GM06990 (cell line): ENCODE measurements at places on chromosomes 12 and 14.
A peak's percentile ranks its signal among the peaks of the same experiment; 100 is the strongest.

- peak; percentile 73 for DNase-seq
Measured at GRCh38 chr14:93332397-93332852, 411 bp downstream of the BTBD7 start.

- no peak for DNase-seq
Measured at GRCh38 chr12:95918194-95918993, 24.0 kb downstream of the CCDC38 start.

DNA sequence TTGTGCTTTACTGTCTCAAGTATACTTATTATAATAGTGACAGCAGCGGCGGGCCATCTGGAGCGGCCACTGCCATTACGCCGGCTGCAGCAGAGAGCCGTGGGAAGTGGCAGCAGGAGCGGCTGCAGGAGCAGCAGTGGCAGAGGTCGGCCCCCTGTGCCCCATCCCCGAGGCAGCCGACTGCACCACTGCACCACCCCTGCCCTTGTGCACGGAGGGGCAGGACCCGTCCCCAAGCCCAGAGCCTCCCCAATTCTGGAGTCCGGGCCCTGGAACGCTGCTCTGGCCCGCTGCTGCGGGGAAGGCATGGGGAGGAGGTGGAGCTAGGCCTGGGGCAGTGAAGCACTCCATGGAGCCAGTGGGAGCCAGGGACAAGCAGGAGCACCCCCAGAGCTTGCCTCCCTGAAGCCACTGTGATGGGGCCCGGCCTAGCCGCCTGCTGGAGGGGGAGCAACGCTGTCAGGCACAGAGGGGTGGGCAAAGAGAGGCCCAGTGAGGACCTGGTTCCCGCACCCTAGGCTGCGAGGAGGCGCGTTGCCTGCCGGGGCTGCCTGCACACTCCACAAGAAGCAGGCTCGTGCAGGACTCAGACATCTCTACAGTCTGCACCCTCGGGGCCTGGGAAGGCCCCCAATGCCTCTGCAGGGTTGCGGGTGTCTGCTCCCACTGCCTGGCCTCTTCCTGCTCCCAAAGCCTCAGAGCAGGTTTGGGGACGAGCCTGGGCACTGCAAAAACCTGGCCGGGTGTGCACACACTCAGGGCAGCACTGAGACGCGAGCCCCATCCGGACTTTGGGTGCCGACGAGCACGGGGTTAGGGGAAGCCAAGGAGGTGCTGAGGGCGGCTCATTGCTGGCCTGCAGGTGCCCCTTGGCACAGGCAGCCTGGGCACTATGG, 74.2 kb upstream of the RASSF8 start:
- no peak for DNase-seq

DNA sequence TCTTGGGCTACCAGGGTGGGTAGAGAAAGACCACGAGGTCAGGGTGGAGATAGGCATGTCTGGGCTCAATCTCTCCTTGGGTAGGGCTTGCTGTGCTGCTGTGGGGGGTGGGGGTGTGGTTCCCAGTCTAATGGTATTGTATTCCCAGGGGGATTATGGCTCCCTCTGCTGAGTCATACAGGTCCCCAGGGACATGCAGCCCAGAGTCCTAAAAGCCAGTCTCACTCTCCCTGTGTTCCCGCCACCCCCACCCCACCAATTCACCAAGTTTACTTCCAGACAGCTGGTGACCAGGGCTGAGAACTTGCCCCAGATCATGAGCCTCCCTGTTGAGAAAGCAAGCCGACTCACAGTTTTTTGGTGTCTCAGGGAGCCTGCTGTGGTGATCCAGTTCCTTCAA, 367.6 kb downstream of the C12orf75 start:
- DNase-seq, result no peak

- DNase-seq, result no peak
Measured at GRCh38 chr14:96056509-96057422, 17.6 kb downstream of the C14orf132 start.

GRCh38 chr12:84911271-84912197, 1.1 kb downstream of the SLC6A15 start:
- no peak for DNase-seq

GRCh38 chr12:39199351-39199750, 243.6 kb downstream of the KIF21A start:
- no peak for DNase-seq
